ENCODE measurements at places on chromosomes 7 and 10.
A peak's percentile ranks its signal among the peaks of the same experiment; 100 is the strongest.

- DNase-seq, result peak; percentile 31
Measured at GRCh38 chr7:133315332-133316040, 62.6 kb downstream of the EXOC4 start.

DNA sequence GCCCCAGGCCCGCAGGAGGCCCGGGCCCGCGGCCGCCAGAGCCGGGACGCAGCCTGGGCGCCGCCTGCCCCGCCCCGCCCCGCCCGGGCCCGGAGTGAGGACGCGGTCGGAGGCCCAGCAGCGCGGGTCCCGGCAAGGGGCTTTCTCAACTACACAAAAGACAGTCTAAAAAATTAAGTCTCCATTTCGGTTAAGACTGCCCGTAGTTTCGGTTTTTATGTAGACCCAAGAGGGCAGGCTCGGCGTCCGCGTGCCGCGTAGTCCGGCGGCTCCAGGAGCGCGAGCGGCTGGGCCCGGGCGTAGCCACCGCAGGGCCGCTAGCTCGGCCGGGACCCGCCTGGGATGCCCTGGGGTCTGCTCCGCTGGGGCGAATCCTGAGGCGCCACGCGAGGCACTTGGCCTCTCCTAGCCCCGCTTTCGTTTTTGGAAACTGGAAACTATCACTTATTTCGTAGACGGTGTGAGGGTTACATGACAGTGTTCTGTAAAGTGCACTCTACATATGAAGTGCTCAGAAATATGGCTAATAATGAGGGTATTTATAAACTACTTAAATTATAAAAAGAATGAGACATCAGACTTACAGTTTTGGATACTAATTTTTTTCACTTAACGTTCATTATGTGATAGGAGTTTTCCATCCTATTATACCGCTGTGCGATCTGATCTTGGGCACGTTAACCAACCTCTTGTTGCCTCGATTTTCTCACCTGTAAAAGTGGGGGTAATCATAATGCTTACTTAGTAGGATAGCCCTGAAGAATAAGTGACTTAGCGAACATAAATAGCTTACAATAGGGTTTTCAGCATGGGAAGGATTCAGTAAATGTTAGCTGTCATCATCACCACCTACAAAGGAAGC, 573 bp downstream of the BLVRA start:
- DNase-seq, result peak; percentile 58

GRCh38 chr7:141119187-141119586, 45.3 kb downstream of the TMEM178B start:
- no peak for DNase-seq

DNA sequence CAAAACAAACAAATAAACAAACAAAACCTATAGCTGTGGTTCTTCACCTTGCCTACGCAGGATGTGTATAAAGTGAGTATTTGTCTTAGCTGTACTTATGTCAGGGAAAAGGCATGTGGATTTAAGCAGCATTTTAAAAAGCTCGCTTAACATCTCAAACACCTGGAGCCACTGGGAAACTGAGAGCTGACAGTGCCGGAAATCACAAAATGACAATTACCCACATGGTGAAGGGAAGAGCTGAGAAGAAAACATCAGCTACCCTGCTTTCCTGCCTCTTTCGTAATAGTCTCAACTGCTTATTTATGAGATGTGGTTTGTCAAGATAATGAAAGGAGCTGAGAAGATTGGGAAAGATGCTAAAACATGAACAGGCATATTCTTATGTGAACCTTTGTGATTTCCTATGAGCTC, 31.1 kb upstream of the MSMB start:
- peak; percentile 13 for DNase-seq

GRCh38 chr10:67770537-67770936, 67.5 kb downstream of the DNAJC12 start:
- DNase-seq, result no peak
